RWPE1 (cell line): ENCODE measurements at places on chromosomes 7 and 10.
A peak's percentile ranks its signal among the peaks of the same experiment; 100 is the strongest.

DNA sequence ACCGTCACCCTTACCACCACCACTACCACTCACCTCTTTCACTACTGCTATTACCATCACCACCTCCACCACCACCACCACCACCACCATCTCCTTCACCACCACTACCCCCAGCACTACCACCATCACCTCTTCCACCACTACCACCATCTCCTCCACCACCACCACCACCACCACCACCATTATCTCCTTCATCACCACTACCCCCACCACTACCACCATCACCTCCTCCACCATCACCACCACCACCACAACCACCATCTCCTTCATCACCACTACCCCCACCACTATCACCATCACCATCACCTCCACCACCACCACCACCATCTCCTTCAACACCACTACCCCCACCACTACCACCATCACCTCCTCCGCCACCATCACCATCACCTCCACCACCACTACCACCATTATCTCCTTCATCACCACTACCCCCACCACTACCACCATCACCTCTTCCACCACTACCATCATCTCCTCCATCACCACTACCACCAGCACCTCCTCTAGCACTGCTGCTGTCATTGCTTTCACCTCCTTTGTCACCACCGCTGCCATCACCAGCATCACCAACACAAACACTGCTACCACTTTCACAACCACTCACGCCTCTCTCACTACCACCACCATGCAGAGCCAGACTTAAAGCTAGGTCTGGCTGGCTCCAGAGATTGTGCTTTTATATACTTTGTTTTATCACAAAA, 109.3 kb downstream of the ICA1 start:
- no peak for DNase-seq

DNA sequence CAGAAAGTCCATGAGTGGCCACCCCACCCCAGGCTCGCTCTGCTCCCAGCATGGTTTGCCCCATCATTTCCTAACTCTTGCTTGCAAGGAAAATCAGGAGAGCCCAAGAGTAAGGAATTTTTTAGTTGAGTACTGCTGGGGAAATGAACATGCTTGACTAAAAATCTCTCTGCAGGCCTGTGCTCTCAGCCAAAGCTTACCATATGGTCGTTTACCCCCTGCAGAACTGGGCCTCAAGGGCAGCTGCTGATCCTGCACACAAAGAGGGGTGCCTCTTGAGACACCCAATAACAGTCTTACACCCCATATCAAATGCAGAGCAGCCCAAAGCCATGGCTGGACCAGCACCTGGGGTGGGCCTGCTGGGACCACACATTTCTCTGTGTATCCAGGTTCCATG, 183.2 kb downstream of the CXCL12 start:
- DNase-seq = no peak

DNA sequence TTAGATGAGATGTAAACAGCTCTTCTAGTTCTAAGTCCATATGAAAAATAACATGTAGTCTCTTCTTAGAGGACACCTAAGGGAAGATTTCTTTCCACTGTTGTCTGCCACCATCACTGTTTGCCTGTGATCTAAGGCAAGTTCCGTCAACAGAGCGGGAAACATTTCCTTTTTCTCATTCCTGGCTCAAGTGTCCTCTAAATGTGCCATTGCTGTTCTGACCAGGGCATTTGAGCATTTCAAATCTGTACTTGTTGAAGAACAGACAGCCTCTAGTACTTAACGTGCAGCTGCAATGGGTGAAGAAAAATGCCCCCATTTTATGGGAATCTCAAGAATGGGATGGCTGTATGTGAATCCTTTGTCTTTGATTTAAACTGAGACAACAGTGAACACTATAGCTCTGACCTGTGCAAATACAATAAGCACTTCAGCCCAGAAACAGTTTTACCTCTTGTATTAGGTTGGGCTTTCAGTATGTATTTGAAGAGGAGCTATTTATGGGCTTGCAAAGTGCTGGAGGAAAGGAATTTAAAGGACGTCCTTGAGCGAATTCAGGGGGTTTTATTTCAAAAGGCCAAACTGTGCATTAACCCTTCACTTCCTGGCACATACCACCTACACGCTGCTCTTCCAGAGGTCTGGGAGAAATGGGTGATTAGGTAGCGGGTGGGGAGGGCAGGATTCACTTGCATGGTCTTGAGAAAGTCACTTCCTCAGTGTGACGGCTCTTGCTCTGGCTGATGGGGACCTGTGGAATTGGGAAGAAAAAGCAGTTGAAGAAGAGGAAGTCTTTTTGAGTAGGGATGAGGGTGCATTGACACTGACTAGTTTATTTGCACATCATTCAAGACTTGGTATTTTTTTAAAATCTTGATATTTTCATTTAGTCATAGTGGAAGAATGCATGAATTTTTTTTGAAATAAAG, 66.1 kb downstream of the THNSL1 start:
- no peak for DNase-seq

DNA sequence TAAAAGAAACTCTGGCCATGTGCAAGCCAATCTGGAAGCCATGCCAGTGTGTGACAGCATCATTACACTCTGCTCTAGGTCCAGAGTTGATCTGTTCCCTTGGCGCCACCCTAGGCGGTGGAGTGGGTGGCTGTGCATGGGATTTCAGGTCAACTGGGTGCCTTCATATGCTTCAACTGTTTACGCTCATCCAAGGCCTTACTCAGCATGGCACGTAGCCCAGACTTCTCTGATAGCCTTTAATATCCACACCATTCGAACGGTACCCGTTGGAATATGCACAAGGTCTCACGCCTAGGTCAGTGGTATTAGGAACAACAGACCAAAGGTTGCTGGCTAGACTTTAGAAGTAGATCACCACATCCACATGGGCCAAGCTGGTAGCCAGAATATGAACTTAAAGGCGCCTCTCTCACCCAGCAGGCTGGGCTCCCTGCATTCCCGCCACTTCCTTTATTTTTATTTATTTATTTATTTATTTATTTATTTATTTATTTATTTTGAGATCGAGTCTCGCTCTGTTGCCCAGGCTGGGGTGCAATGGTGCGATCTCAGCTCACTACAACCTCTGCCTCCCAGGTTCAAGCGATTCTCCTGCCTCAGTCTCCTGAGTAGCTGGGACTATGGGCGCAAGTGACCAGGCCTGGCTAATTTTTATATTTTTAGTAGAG, 18.7 kb upstream of the ACHE start:
- DNase-seq = no peak

GRCh38 chr10:58264780-58265179, 2.9 kb downstream of the IPMK start:
- no peak for DNase-seq

- DNase-seq = no peak
Measured at GRCh38 chr10:113180401-113181154, 230.5 kb downstream of the TCF7L2 start.

- DNase-seq = peak; percentile 38
Measured at GRCh38 chr10:17645621-17646345, 1.8 kb downstream of the STAM start.

DNA sequence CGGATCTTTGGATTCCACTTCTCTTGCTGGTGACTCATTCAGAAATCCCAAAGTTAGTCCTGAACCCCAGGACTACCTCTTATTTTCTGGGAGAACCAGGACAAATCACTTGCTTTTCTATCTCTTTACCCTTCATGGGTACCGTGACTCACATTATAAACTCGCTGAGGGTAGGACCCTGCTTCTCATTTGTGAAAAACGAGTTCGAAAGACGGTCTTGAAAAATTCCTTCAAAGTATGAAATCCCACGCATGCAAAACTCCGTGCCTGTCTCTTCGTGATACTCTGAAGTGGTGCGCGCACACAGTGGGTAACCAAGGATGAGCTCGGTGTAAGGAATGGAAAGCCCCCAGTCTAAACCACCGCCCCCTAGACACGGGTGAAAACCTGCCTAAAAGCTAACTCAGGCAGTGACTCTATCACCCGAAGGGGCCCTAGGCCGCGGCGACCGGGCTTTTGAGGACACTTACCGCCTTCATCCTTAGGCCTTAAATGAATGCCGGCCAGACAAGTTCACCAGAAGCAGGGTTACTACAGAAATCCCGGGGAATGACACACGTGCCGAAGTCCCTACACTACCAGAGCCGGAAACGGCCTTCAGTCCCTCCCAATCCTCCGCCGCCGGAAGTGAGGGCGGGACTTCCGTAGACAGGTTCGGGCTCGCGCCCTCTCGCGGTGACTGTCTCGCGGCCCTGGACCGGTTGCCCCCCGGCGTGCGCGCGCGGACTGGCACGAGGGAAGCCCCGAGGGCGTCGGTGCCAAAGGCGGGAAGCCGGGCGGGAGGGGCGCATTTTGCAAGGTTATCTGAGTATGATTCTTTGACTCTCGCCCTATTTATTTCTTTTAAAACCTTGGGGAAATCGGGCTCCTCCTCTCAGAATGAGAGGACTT, at the start of gene NOC3L:
NOC3L (minus strand) TSS at position 580 of the 891 bp plus-strand sequence; CDS start at position 479, 101 bp downstream.
- peak; percentile 93 for DNase-seq

DNA sequence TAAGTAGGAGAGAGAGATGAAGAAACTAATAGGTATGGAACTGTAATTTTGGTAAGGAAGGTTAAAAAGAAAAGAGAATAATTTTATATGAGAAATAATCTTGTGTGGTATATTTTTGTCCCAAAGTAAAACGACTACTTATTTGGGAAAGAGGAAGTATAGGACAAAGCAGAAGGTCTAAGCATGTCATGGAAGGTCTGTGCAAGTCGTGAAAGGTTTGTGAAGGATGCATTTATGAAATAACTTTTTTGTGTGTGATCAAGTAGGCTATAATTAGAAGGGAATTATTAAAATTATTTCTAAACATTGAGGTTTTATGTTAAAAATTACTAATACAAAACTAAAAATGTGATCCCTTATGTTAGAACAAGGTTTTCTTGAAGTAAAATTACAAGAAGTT, 63.3 kb downstream of the ZNF783 start:
- DNase-seq = no peak

DNA sequence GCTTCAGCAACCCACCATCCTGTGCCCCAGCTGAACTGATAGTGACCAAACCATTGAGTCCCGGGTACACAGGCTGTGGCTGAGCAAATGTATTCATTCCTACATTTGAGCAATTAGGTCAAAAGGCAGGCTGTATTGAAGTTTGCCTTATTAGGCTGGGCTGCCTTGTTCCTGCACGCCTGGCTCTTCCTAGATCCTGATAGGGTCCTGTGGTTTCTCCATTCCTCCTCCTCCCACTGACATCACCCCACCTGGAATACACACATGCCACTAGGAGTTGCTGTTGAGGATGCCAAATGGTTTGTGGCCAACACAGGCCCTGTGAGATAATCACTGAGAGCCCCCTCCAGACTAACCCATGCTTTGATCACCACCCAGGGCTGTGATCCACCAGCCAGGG, 66.4 kb upstream of the FGFR2 start:
- no peak for DNase-seq

DNA sequence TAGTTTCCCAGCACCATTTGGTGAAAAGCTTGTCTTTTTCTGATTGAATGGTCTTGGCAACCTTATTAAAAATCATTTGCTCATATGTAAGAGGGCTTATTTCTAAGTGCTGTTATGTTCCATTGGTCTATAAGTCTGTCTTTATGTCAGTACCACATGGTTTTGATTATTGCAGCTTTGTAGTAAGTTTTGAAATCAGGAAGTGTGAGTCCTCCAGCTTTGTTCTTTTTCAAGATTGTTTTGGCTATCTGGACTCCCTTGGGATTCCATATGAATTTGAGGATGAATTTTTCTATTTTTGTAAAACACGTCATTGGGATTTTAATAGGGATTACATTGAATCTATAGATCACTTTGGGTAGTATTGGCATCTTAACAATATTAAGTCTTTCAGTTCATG, 5.4 kb downstream of the KIF11 start:
- no peak for DNase-seq

- no peak for DNase-seq
Measured at GRCh38 chr7:111108496-111108895, 17.6 kb downstream of the LRRN3 start.
